ENCODE measurements at places on chromosomes 16 and 17.

DNA sequence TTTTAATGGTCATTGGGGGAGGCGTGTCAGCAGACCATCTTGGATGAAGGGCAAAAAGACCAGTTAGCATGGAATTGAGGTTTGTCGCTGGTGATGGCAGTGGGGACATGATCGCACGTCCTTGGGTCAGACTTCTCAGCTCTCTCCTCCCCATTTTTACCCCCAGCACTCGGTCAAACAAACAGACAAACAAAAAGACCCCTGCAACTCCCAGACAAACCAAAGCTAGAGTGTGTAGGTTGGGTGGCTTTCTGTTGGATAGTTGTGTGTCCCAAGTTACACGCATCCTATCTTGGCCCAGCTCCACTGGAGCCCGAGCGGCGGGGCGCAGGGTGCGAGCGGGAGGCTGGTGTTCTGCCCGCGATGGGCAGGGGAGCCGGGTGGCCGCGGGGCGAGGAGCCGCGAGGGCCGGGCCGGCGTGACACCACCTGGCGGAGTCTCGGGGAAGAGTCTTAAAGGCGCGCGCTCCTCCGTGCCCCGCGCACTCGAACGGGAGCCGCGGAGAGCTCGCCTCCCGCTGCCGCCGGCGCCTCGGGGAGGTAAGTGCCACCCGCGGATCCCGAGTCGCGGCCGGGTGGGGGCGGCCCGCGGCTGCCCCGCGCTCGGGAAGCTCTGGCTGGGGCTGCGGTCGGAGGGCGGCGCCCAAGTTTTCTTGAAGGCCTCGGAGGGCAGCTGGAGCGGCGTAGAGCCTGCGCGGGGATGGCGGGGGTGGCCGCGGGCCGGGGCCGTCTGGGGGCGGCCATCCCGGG, 18.5 kb upstream of the NTN1 start:
- no peak for DNase-seq

GRCh38 chr17:2120586-2121335, 65.9 kb downstream of the HIC1 start:
- DNase-seq = no peak

DNA sequence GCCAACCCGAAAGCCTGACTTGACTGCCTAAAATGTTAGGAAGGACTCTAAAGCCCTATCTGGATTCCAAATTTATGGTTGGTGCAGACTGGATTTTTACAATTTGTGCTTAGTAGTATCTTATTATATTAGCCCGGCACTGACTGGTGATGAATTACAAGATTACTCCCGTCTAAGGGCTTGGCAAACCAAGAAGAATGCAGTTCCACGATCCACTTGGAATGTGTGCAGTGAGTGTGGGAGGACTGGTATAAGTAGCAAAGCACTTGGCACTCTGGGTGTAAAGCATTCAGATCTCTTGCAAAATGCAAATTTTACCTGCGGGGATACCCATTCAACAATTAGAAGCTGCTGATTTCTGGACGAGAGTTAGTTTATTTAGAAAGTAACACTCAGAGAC, 539.4 kb downstream of the MAF start:
- DNase-seq = no peak

DNA sequence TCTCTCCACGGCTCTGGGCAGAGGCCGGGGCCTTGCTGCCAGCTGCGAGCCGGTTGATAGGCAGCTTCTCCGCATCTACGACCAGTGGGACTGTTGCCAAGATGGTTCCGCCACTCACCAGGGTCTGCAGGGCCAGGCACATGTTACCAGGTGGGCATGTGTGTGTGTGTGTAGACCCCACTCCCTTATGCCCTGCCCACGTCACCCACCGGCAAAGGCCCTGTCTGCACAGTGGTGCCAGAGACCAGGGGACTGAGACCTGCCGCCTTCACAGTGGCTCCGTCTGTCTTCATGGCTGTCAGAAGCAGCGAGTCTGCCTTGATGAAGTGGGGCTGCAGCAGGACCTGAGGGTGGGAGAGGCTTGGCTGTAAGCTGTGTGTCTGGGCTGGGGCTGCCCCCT, 17.7 kb downstream of the SREBF1 start:
- no peak for DNase-seq

DNA sequence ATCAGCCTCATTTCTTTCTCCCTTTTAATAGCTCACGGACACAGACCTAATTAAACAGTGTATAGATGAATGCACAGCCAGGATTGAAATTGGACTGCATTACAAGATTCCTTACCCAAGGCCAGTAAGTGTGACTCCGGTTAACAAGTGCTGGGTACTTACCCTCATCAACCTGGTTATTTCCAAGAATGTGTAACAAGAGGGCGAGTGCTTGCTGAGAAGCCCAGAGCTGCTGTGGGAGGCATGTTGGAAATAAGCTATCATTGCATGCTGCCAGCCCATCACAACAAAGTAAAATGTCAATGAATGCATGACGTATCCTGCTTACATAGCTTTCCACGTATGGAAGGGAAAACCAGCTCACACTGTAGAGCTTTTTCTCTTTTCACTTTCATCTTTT, 19.5 kb downstream of the LYRM1 start:
- no peak for DNase-seq

- no peak for DNase-seq
Observed at GRCh38 chr17:81292450-81292849, 2.7 kb downstream of the SLC38A10 start.

- DNase-seq = no peak
Observed at GRCh38 chr16:6132121-6132520, 1034.5 kb upstream of the EEF2KMT start.

DNA sequence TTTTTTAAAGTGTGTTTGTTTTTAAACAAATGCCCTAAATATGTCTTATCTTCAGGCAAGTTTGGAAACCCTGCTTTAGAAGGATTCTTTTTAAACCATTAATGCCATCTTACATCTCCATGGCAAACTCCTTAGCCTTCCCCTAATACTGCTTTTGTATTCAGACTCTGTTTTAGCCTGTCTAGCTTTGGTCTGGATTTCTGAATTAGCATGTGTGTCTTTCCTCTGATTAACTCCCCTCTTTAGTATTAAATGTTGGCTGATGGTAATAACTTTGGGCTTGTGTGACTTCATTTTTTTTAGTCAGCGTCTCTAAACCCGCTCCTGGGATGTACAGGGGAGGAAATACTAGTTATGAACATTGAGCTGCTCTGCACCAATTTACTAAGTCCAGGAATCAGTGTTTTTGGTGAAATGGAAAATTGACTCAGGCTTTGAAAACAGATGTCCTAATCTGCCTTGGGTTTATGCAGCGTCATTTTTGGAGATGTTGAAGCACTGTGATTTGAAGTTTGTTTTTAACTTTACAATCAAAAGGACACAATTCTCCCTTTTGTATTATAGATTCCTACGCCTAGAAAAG, 22.2 kb downstream of the WIPF2 start:
- no peak for DNase-seq

DNA sequence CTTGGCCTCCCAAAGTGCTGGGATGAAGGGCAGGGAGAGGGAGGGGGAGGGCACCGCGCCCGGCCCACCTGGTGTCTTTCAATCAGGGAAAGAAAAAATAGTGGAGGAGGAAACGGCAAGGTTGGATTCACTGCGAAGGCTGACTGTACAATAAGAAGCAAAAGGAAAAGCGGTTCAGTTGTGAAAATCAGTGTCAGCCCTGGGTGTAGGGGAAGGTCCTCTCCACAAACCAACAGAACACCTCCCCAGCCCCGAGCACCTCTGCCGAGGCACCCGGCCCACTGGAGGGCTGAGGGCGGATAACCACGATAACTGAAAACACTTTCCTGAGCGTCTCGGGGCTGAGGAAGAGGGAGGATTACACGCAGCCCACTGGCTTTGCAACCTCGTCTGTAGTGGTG, 1.4 kb upstream of the SPG7 start:
- DNase-seq = no peak

DNA sequence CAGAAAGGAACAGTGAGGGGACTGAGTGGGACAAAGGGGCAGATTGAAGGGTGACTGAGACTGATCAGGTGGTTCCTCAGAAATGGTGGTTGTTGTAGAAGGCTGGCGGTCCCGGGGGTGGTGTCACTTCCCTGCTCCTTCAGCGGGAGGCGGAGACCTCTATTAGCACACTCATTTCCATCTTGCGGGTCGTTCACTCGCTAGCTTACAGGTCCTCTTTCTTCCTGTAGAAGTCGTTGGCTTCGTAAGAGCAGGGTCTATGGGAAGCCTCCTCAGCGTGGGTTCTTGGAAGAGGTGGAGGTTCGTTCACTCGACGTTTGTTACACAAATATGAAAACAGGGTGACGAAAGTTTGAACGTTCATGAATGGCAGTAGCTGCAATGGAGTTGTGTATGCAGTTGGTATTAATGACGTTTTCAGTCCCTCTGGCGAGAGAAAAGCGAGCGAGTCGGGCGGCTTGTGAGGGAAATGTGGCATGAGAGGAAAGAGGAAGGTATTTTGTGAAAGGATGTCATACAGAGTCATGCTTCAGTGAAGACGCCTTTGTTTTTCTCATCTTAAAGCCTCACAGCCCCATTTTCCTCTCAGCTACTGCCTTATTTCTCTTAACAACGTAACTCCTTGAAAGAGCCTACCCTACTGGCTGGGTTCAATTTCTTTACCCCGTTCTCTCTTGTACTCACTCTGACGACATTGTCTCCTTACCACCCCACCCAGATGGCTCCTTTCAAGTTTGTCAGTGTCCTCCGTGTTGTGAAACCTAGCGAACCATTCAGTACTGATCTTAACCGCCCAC, 667 bp downstream of the EFCAB13 start:
- peak; percentile 84 for DNase-seq

GRCh38 chr17:30103921-30104320, 12.7 kb upstream of the NSRP1 start:
- no peak for DNase-seq

- no peak for DNase-seq
Observed at GRCh38 chr17:35117984-35118383, 1.7 kb downstream of the RAD51D start.

- DNase-seq = no peak
Observed at GRCh38 chr17:39598047-39598481, 9.7 kb downstream of the NEUROD2 start.

GRCh38 chr16:66427871-66428681, 981 bp downstream of the BEAN1 start:
- DNase-seq = no peak

DNA sequence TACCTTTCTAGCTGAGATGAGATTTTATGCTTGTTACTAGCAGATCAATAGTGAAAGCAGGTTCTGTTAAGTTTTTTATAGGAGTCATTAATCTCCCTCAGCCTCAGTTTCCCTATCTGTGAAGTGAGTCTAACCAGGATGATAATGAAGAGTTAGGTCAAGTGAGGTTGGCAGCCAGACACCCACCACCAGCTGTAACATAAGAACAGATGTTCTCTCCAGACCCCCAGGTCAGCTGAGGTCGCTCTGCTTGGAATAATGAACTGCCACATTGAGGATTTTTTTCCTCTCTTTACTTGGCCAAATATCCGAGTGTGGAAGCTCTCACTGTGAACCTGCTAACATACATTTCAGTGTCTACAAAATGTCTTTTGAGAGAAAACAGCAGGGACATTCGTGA, 389.6 kb downstream of the WWOX start:
- no peak for DNase-seq
